ENCODE measurements at places on chromosomes 2 and 18.

DNA sequence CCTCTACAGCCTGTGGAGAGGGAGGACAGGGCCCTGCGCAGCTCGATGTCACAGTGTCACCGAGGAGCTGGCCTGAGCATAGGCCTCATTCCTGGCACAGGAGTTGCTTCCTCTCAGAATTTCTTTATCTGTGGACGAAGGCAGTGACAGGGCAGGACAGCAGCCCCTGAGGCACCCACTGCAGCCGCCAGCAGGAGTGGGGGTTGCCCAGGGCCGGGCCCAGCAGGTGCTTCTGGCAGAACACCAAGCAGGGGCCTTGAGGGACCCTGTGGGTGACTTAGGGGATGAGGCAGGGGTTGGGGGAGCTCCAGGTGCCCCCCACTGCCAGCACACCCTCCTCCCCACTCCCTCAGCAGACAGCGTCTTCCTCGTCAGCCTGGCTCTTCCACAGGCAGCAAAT is 290.0 kb downstream of the PHLPP1 start:
- no peak for DNase-seq

DNA sequence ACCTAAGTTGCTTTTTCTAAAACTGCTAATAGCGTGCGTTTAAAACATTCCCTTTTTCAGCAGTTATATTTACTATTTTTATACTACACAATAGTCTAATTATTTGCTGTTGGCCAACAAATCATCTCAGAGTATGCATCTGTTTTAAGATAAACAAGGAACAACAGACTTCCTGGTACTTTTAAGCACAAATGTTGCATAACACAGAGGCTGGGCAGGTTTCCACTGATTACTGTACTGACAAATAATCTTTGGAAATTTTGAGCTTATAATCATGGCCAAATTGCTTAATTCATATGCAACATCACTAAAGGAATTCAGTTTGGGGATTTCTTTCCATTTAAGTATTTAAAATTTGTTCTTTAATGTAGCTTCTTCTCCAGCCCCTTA is 737.4 kb upstream of the SALL3 start:
- no peak for DNase-seq

GRCh38 chr2:43001787-43002468 is 209.5 kb upstream of the HAAO start:
- DNase-seq = no peak

DNA sequence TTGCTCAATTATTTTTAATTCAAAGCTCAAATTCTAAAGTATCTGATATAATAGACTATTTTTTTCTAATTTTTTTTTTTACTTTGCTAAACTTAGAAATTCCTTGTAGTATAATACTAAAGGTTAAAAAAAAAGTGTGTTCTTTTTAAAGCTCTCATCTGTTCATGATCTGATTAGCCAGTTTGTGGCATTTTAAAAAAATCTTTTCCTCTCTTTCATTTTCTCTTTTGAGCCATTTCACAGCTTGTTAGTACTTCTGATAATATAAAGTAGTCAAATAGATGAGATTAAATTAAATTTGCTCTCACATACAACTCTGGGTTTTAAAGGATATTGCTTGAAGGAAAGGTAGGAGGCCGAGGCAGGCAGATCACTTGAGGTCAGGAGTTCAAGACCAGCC is 40.7 kb upstream of the NEMP2 start:
- no peak for DNase-seq

DNA sequence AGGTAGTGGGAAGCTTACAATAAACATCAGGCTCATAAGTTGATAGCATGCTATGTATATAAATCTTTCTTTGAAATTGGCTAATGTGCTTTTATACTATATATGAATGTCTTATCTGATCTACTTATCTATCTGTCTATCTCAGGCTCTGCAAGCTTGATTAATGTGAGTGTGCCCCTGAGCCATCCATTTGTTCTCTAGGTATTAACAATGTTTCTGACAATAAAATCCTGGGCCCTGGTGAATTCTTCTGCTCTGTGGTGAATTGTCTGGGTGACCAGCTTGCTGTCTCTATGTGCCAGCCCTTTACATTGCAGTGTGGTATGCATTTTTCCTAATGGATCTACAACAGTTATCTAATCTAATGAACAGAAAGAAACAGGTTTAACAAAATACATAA is 295.9 kb downstream of the HRH4 start:
- DNase-seq = no peak

DNA sequence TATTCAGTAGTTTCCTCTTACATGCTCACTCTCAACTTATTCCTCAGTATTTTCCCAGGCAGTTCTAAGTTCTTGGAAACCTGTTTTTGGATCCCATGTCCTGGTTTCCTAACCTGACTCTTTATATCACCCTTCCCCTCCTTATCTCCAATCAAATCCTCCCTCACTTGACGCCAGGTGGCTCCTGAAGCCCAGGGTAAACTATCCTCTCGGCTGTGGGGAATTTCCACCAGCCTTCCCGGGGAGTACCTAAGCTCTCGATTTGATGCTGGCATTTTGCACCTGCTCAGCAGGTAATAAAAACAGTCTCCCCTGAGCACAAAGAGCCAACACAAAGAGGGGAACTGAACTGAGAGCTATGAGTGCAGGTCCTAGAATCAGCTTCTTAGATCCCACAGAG is 538.0 kb downstream of the SLC4A3 start:
- DNase-seq = no peak

Data from ELR (cell line).